ENCODE measurements at places on chromosomes 1 and 21. TPM values are rescaled to one million over a fixed set of nuclear protein-coding genes. Genes with fewer than 3 reads are reported as not detected.

- peak; percentile 41 for ATAC-seq
Observed at GRCh38 chr21:45973475-45974072, 8.0 kb upstream of the COL6A1 start.

DNA sequence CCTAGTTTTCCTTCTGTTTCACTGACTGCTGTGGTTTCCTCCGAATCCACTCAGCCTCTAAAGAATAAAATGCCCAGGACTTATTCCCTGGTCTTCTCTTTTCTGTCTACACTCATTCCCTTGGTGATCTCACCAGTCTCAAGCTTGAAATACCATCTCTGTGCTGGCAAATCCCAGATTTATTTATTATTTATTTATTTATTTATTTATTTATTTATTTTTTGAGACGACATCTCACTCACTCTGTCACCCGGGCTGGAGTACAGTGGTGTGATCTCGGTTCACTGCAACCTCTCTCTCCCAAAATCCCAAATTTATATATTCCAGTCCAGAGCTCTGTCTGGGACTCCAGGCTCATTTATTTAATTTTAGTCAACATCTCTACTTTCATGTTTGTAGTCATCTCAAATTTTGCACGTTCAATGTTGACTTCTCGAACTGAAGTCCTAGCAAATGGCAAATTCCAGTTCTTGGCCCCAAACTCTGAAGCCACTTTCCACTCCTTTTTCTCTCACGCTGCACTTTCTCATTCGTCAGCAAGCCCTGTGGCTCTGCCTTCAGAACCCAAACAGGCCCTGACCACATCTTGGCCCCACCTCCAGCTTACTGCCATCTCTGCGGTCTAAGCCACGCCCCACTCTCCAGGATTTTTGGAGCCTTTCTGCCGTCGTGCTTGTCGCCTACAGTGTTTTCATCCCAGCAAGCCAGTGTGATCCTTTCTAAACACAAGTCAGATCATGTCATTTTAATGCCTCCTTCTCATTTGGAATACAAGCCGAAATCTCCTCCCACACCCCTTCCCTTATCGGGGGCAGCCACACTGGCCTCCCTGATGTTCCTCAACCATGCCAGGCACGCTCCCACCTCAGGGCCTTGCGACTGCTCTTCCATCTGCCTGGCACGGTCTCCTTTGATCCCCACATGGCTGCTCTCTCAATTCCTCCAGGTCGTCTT, 14.2 kb upstream of the TENT5B start:
- ATAC-seq = peak; percentile 41

- ATAC-seq = no peak
Observed at GRCh38 chr1:30708361-30708728, 15.0 kb downstream of the MATN1 start.

GRCh38 chr1:171484760-171485374, 463 bp upstream of the PRRC2C start:
- peak; percentile 48 for ATAC-seq

DNA sequence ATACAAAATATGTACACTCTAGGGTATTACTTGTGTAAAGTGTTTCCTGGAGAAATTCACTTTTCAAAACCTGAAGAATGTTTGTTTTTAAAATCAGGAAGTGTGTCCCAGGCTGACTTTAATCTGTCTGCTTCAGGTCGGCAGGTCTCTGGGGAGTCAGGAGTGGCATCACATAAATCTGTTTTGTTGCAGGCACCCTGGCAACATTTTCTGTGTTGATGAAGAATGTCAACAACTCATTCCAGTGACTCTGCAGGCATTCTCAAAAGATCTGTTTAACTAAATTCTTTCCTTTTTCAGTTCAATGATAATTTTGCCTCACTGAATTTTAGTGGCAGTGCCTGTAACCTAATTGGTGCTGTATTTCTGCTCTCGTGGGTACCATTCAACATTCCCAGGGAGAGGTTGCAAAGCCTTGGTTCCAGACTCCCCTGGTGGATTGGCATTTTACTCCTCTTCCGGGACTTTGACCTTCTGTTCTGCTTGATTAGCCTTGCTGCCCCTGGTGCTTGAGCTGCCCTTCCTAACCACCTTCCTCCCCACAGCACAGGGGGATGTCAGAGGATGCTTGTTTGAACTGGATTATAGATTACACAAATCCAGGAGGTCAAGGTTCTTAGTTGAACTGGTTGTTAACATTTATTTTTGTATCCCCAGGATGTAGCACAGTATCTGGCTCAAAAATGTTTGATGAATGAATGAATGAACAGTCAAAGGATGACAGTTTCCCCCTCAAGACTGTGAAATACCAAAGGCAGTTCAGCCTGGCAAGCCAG, 55.4 kb upstream of the LPGAT1 start:
- no peak for ATAC-seq

- no peak for ATAC-seq
Observed at GRCh38 chr1:162010175-162010506, 13.5 kb downstream of the OLFML2B start.

GRCh38 chr21:21929226-21929625, 931.0 kb downstream of the NCAM2 start:
- ATAC-seq = no peak

DNA sequence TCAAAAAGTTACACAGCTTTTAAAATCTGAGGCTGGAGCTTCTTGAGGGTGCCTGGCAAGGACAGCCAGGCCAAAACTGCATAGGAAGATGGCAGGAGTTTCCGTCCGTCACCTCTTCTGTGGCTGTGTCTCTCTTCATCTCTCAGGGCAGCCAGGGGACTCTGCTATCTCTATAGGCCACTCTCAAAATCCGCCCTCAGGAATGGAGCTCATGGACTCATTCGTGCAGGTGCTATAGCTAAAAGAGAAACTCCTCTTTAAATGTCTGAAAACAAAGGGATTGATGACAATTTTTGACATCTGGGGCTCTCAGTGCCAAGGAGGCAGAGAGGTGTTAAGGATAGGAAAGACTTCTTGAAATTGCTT, 27.2 kb downstream of the OVAAL start:
- no peak for ATAC-seq

DNA sequence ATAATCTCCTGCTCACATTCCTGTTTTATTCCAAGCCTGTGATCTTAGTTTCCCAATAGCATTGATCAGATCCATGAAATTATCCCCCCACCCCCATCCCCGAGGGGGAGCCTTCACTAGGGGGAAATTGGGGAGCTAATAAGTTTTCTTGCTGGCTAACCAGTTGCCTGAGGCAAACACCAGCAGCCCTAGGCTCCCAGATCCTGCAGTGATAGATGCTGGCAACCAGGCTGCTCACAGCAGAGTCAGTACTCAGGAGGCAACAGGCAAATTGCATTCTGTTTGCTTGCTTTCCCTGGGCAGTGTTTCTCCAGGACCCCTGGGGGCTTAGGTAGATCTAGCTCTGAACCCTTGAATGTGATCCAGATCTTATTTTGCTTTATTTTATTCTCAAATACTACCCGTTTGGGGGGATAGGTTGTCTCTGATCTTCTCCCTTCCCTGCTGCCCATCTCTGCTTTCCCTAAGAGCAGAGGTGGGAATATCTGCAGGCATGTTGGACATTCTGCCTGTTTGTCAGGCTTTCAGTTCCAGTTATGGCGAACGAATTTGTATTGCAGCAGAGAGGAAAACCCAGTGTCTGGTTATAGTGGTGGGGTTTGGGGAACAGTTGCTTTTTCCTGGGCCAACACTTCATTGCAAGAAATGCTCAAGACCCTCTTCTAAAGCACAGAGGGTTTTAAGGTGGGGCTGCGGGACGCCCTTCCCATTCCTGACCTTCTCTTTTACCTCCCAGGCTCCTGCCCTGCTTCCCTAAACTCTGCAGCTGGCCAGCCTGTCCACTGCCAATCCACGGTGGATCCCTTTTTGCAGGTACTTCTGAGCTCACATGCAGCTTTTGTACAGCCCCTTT, 289.8 kb upstream of the PLXNA2 start:
- no peak for ATAC-seq

DNA sequence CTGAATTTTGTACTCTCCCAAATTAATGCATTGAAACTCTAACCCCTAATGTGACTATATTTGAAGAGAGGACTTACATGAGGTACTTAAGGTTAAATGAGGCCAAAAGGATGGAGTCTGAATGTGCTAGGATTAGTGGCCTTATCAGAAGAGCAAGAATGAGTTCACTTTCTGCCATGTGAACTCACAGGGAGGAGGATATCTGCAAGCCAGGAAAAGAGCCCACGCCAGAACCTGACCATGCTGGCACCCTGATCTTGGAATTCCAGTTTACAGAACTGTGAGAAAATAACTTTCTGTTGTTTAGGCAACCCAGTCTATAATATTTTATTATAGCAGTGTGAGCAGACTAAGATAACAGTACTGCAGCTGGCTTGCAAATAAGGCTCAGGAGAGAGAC, 12.2 kb upstream of the FASLG start:
- ATAC-seq = no peak

DNA sequence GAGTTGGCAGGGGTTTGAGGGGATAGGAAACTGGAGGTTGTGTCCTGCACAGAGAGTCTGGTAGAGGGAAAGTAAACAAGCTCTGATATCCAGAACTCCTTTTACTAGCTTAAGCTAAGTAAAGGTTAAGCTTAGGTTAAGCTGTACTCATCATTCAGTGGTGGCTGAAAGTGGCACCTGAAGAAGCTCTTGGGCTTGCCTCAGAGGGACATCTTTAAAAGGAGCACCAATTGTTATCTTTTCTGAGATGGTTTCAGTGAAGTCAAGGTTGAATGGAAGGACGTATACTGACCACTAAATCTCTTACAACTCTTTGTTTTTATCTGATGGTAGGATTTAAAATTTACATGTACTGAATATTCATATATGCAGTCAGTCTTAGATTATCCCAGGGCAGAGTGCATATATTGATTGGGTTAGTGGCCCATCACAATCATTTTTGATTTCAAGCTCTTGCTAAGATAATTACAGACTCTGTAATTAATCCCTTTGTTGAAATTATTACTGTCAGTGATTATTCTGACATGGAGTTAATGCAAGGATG, 43.3 kb downstream of the S1PR1 start:
- ATAC-seq = no peak

- no peak for ATAC-seq
Observed at GRCh38 chr1:160076295-160076694, 5.0 kb upstream of the KCNJ9 start.

DNA sequence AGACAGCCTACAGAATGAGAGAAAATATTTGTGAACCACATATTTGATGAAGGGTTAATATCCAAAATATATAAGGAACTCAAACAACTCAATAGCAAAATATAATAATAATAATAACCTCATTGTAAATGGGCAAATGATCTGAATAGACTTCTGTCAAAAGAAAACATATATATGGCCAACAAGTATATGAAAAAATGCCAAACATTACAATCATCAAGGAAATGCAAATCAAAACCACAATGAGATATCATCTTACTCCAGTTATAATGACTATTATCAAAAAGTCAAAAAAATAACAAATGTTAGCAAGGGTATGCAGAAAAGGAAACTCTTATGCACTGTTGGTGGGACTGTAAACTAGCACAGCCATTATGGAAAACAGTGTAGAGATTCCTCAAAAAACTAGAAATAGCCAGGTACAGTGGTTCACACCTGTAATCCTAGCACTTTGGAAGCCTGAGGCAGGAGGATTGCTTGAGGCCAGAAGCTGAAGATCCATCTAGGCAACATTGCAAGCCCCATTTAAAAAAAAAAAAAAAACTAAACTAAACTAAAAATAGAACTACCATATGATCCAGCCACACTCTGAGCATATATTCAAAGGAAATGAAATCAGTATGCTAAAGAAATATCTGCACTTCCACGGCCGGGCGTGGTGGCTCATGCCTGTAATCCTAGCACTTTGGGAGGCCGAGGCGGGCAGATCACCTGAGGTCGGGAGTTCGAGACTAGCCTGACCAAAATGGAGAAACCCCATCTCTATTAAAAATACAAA, 17.3 kb upstream of the TRIM67 start:
- ATAC-seq = no peak

DNA sequence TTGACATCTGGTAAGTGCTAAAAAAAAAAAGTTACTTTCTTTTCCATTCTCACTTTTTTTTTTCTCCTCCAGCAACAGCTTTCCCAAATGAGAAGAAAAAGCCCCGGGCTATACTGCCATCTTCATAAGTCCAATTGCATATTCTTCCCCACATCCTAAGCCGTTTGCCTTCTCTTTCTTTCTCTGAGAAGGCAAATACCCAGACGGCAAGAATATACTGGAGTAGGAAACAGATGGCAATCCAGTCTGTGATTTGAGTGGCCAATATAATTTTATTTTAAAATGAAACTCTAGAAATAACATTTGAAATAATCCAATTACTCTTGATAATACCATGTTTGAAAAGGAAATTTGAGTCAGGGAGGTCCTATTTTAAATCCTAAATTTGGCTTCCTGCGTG, 44.6 kb upstream of the GREM2 start:
- ATAC-seq = no peak

DNA sequence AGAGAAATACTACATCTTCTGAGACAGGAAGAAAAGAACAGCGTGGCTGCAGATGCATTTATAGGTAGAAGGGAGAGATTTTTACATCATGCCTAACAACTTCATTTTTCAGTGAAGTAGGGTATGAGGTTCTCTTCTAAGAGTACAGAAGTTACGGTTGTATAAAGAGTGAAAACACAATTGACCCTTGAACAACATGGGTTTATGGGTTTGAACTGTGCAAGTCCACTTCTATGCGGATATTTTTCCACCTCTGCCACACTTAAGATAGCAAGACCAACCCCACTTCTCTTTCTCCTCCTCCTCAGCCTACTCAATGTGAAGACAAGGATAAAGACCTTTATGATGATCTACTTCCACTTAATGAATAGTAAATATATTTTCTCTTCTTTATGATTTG, 64.5 kb downstream of the RPAP2 start:
- ATAC-seq = no peak

DNA sequence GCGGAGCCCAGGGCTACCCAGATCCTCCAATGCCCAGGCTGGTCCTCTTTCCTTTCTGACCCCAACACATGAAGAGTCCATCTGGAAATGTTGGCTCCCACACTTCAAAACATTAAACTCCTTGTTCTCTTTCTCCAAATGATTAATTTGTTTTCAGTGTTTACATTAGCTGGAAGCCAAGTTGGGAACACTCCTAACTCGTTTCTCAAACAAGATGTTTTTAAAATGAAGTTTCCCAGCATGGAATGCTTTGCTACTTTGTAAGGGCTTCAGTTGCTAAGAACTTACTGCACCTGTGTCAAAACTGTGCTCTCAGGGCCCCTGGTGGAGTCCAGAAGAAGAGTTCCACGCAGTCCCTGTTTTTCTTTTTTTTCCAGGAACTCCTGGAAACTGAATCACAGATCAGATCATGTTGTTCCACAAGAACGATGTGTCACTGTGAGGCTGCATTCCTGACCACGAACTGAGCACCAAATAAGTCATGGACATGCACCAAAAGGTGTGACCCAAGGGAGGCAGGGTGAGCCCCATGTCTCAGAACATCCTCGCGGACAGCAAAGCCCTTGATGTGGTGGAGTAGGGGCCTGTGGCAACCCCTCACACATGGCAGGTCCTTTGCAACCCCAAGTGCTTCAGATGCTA, 257.3 kb downstream of the KCNJ6 start:
- ATAC-seq = peak; percentile 73

The NPPA gene
- not detected for total RNA-seq

The GBP3 gene
- 9.4 TPM for total RNA-seq

The MXRA8 gene
- total RNA-seq = 2.0 TPM

The S100A11 gene
- 2,220 TPM for total RNA-seq

The S100A1 gene
- 0.44 TPM for total RNA-seq

The IFNGR2 gene
- total RNA-seq = 86.8 TPM

Measured in esophagus mucosa (tissue), 1 donor.